Calu3 (cell line): ENCODE measurements at places on chromosomes 2 and 18. TPM values are rescaled to one million over a fixed set of nuclear protein-coding genes. Genes with fewer than 3 reads are reported as not detected.

NOSTRIN gene
- 12.5 and 18.4 TPM in 2 replicates for total RNA-seq

NXPH2 gene
- total RNA-seq = 1.3 and 3.1 TPM in 2 replicates

C2orf72 gene
- 0.66 and 0.83 TPM in 2 replicates for total RNA-seq

IL1R2 gene
- total RNA-seq = 0.34 TPM in 1 of 2 replicates, not detected in the other

GRCh38 chr2:5913711-5914395, 221.7 kb downstream of the SOX11 start:
- H3K27ac ChIP-seq = no peak overlapping the region
- no peaks in the 10 kb centered on the region for H3K4me1 ChIP-seq
- H3K27me3 ChIP-seq = no peaks in the 10 kb centered on the region
- no peak for DNase-seq
- H3K36me3 ChIP-seq = no peaks in the 10 kb centered on the region

- no peaks in the 10 kb centered on the region for H3K27me3 ChIP-seq
- DNase-seq = no peak
- peak overlapping the region; percentile 72 for H3K4me3 ChIP-seq
- peak overlapping the region; percentile 92 for H3K27ac ChIP-seq
- H3K36me3 ChIP-seq = peaks cover 8% of the 10 kb centered on the region
These were observed 16.9 kb upstream of the ZCCHC2 start for GRCh38 chr18:62505669-62506494.

- H3K27me3 ChIP-seq = no peaks in the 10 kb centered on the region
- no peaks in the 10 kb centered on the region for H3K36me3 ChIP-seq
- H3K4me3 ChIP-seq = no peak overlapping the region
- no peak overlapping the region for H3K27ac ChIP-seq
These were observed 246.3 kb upstream of the MYT1L start for GRCh38 chr2:2577407-2577831.

DNA sequence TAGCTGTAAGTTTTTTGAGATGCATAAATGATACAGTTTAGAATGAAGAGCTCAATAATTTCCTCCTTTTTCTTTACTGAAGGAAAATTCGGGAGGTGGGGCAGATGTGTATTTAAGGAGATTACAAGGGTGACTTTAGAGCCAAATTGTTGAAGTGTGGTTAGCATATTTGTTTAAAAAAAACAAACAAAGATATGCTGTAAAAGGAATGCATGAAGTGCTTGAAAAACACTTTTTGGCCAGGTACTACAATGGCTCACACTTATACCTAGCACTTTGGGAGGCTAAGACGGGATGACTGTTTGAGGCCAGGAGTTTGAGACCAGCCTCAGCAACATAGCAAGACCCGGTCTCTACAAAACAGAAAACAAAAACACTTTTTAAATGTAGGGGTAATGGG, 38.4 kb downstream of the CD302 start:
- peaks cover 53% of the 10 kb centered on the region for H3K36me3 ChIP-seq
- no peak overlapping the region for H3K27ac ChIP-seq
- peaks cover 9% of the 10 kb centered on the region for H3K4me1 ChIP-seq
- no peaks in the 10 kb centered on the region for H3K27me3 ChIP-seq

DNA sequence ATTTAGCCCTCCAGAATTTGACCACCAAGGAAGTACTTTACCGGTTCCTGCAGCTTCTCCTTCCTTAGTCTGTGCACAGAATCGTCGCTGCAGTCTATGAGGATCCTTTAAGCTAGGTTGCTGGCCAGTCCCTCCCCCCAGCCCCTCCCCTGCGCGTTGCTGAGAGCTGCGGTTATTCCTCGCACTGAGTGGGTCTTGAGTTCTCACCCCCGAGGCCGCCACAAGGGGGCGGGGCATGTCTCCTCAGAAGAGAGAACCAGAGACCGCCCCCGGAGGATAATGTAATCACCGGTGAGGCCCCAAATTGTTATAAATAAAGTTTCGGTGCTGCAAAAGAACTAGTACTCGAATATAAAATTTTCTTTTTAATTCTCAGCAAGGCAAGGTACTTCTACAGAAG, 1184.9 kb upstream of the CDH2 start:
- H3K4me1 ChIP-seq = peaks cover under 1% of the 10 kb centered on the region
- H3K27ac ChIP-seq = no peak overlapping the region
- no peak for DNase-seq
- no peaks in the 10 kb centered on the region for H3K27me3 ChIP-seq
- no peaks in the 10 kb centered on the region for H3K36me3 ChIP-seq

DNA sequence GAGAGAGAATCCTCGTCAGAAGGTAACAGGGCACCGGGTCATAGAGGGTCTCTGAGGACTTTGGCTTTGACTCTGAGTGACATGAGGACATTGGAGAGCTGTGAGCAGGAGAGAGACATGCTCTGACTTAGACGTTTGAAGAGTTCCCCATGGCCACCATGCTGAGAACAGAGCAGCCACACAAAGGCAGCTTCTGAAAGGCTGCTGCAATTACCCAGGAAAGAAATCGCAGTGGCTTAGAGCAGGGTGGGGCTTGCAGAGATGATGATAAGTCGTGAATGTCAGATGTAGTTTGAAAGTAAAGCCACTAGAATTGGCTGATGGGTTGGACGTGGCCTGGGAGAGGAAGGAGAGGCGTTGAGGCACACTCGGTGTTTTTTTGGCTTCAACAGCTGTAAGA, 79.0 kb downstream of the ZCCHC2 start:
- no peak overlapping the region for H3K27ac ChIP-seq
- H3K4me1 ChIP-seq = no peaks in the 10 kb centered on the region
- H3K4me3 ChIP-seq = no peak overlapping the region
- H3K36me3 ChIP-seq = no peaks in the 10 kb centered on the region
- peaks cover 80% of the 10 kb centered on the region for H3K27me3 ChIP-seq

- peaks cover 8% of the 10 kb centered on the region for H3K4me1 ChIP-seq
- peaks cover 14% of the 10 kb centered on the region for H3K27me3 ChIP-seq
- H3K4me3 ChIP-seq = no peak overlapping the region
- H3K27ac ChIP-seq = no peak overlapping the region
These were observed 148.9 kb upstream of the MEX3C start for GRCh38 chr18:51346404-51346803.

GRCh38 chr18:59928201-59928600, 28.4 kb downstream of the PMAIP1 start:
- no peaks in the 10 kb centered on the region for H3K27me3 ChIP-seq
- no peaks in the 10 kb centered on the region for H3K36me3 ChIP-seq
- H3K27ac ChIP-seq = no peak overlapping the region
- peaks cover 29% of the 10 kb centered on the region for H3K4me1 ChIP-seq
- no peak overlapping the region for H3K4me3 ChIP-seq
- DNase-seq = no peak
